Panc1 (cell line): ENCODE measurements at places on chromosomes 1 and 21. TPM values are rescaled to one million over a fixed set of nuclear protein-coding genes. Genes with fewer than 3 reads are reported as not detected.

MOV10 gene
- 106 TPM for total RNA-seq

SDC3 gene
- 36.1 TPM for total RNA-seq

ERICH3 gene
- total RNA-seq: not detected

FOXD3 gene
- 0.80 TPM for total RNA-seq

SMIM1 gene
- 35.5 TPM for total RNA-seq

ATP1A4 gene
- not detected for total RNA-seq

CRNN gene
- total RNA-seq: not detected

CYYR1 gene
- not detected for total RNA-seq

LEMD1 gene
- not detected for total RNA-seq

LCE6A gene
- total RNA-seq: not detected

ANGPTL7 gene
- total RNA-seq: not detected

LYPD8 gene
- total RNA-seq: not detected

ACOT11 gene
- total RNA-seq: 1.9 TPM

IL6R gene
- 12.2 TPM for total RNA-seq

DDAH1 gene
- 85.4 TPM for total RNA-seq

MYBPH gene
- total RNA-seq: not detected

ANGPTL3 gene
- total RNA-seq: not detected

UBE2U gene
- not detected for total RNA-seq

KRTAP19-3 gene
- total RNA-seq: not detected

TPTE gene
- total RNA-seq: not detected

ZBTB21 gene
- total RNA-seq: 17.9 TPM

ALPL gene
- total RNA-seq: 0.82 TPM

NUF2 gene
- 26.1 TPM for total RNA-seq

S100A7A gene
- not detected for total RNA-seq

RYR2 gene
- total RNA-seq: 0.03 TPM

FHAD1 gene
- 0.23 TPM for total RNA-seq

WDR64 gene
- not detected for total RNA-seq

OR2M3 gene
- not detected for total RNA-seq

PRRX1 gene
- 0.69 TPM for total RNA-seq

FASLG gene
- total RNA-seq: not detected

DDR2 gene
- total RNA-seq: 1.9 TPM

KRTAP10-5 gene
- total RNA-seq: not detected

LMX1A gene
- not detected for total RNA-seq

TAS1R1 gene
- not detected for total RNA-seq

TLCD4 gene
- total RNA-seq: 2.9 TPM

TSPEAR gene
- not detected for total RNA-seq
